ENCODE measurements at places on chromosomes 11 and 22.

- no peak for DNase-seq
These were observed 273.8 kb upstream of the B3GAT1 start for GRCh38 chr11:134685793-134686380.

GRCh38 chr11:114136686-114137640 lies 77.5 kb downstream of the ZBTB16 start:
- no peak for DNase-seq

- no peak for DNase-seq
These were observed 34.0 kb upstream of the TRPC6 start for GRCh38 chr11:101617735-101618332.

DNA sequence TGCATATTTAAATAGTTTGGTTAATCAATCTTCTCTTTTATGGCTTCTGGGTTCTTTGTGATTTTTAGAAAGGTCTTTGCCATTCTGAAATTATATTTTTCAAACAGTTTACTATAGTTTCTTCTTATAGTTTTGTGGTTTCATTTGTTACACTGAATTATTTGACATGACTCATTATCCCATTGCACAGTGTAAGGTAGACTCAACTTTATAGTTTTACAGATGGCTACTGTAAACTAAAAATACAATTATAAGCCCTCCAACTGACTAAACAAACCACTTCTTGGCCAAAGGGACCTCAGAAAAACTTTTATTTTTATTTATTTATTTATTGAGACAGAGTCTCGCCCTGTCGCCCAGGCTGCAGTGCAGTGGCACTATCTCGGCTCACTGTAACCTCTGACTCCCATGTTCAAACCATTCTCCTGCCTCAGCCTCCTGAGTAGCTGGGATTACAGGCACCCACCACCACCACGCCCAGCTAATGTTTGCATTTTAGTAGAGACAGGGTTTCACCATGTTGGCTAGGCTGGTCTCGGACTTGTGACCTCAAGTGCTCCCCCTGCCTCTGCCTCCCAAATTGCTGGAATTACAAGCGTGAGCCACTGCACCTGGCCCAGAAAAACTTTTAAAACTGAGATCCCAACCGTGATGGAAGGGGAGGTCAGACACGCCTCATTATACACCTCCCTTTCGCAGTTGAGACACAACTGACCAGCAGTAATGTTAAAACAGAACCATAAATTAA lies 14.1 kb upstream of the RAC2 start:
- DNase-seq = no peak

DNA sequence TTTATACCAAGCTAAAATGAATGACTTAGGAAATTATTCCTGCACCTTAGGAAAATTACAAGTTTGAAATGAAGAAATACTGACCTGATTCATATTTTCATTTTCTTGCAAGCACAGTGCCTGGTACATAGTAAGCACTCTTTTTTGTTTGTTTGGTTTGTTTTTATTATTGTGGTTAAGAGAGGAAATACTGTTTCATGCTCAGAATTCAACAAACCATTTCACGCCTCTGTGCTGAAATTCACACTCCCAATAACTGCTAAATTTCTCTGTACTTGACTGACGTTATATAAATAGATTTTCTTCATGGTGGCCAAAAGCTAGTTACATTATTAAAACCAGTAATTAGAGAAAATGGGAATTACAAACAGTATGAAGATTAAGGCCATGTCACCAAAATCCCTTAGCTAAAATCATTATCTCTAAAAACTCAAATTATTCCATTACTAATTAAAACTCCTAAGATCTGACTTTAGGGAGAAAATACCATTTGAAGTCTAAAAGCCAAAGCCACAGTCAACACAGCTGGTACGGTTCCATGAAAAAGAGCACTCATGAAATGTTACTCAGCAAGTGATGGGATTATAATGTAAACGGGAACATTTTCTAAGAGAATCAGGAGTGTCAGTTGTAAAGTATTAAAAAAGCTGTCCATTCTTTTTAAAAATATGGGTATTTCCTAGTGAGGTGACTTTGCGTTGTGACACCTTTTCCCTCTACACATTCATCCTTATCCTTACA lies 77.8 kb upstream of the DDI1 start:
- no peak for DNase-seq

Data from GM18507 (cell line).